ENCODE measurements at places on chromosomes 3 and 15.

- no peak for DNase-seq
Measured at GRCh38 chr3:159273070-159273469, 471.2 kb downstream of the MFSD1 start.

- DNase-seq = peak; percentile 52
Measured at GRCh38 chr3:46538803-46539442, 27.2 kb downstream of the LRRC2 start.

GRCh38 chr3:97810779-97811390, 10.9 kb upstream of the CRYBG3 start:
- no peak for DNase-seq

GRCh38 chr3:193021506-193022010, 103.9 kb upstream of the MB21D2 start:
- no peak for DNase-seq

DNA sequence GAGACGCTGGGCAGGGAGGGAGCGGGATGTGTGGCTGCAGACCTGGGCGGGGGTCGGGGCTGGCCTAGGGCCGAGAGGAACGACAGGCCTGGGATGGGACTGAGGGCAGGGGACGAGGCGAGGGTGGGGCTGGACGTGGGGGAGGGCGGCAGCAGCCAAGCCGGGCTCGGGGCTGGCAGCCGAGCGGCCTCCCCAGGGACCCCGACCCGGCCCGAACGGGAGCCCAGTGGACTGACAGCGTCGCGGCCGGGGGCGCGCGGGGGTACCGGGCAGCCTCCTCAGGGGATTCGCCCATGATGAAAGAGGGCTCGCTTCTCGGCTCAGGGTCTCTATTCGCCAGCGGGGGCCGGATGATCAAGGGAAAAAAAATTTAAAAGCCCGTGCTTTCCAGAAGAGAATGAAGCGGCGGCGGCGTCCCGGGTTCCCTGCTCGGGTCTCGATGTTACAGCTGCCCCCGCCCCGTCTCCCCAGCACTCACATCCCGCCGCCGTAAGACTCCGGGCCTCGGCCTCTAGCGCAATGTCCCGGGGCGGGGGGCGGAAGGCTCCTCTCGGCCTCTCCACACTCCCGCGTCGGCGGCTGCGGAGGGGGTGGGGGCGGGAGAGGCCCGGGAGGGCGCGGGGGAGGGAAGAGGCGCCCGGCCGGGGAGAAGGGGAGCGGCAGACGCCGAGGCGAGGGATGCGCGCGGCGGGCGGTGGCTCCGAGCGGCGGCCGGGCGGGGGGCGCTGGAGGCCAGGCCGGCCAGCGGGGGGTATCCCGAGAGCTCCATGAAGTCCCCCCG, 4.3 kb downstream of the PTH1R start:
- no peak for DNase-seq

GRCh38 chr15:83844742-83845141, 190.8 kb downstream of the ADAMTSL3 start:
- DNase-seq = no peak

- no peak for DNase-seq
Measured at GRCh38 chr3:25826510-25826909, 36.6 kb downstream of the OXSM start.

DNA sequence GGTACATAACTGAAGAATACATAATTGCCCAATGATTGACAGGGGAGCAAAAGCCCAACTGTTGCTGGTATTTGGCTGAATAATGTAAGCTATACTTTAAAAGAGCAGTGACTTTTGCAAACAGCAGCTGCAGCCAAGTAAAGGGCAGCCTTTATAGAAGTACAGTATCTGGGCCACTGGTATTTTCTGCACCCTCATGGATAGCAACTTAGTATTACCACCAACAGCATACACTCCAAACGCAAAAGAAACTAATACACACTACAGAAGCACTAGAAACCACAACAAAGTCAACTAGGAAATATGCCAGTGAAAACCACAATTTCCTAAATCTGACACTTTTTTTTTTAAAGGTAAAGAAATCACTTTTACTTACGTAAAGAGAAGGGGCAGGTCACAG, 206.1 kb downstream of the TIGIT start:
- no peak for DNase-seq

GRCh38 chr3:45965653-45966052, 22.4 kb downstream of the CXCR6 start:
- DNase-seq = no peak

DNA sequence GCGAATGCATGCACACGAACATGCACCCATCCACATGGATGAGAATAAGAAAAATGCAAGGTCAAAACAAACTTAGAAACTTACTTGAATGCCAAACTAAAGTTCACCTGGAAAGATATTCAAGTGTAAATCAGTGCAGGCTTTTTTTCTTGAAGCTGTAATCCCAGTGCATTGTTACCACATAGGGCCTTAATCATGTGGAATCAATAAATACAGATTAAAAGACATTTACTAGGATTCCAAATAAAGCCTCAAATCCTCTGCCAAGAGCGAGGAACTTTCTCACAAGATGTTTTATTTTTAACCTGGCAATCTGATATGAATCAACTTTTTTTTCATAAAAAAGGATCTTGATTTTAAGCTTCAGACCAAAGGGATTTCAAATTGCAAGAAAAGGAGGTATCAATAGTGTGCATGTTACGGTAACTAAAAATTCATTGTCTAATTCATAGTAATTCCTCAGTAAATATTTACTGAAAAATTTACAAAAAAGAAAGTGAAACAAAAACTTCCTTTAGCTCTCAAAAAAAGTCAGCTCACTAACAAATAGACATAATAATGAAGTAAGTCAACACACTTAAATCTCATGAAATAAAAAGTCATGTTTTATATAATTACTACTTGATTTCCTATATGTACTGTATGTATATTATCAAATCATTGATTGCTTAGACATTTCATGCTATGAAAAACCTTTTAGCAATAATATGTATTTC, 978.6 kb downstream of the PLOD2 start:
- DNase-seq = no peak

- no peak for DNase-seq
Measured at GRCh38 chr3:9345041-9345440, 17.8 kb upstream of the THUMPD3 start.

DNA sequence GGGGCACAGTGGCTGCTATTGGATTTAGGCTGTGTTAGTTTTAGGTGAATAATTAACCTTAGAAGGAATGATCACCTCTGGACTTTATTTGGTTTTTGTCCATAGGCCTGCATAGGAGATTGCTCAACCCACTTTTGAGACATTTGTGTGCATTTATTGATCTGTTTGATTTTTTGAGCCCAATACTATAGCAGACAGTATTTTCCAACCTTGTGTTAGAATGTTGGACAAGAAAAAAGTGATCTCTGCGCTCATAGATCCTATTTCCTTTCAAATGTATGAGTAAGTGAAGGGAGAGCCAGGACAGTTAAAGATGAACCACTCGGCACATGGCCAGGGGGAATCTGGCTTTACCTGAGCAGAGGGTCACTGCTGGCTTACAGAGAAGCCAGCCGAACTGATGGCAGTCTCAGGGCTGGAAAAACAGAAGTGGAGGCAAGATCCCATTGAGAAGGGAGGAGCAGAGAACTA, 8.8 kb upstream of the TOPBP1 start:
- DNase-seq = no peak

- DNase-seq = peak; percentile 36
Measured at GRCh38 chr3:46900007-46900292, 22.4 kb downstream of the PTH1R start.

DNA sequence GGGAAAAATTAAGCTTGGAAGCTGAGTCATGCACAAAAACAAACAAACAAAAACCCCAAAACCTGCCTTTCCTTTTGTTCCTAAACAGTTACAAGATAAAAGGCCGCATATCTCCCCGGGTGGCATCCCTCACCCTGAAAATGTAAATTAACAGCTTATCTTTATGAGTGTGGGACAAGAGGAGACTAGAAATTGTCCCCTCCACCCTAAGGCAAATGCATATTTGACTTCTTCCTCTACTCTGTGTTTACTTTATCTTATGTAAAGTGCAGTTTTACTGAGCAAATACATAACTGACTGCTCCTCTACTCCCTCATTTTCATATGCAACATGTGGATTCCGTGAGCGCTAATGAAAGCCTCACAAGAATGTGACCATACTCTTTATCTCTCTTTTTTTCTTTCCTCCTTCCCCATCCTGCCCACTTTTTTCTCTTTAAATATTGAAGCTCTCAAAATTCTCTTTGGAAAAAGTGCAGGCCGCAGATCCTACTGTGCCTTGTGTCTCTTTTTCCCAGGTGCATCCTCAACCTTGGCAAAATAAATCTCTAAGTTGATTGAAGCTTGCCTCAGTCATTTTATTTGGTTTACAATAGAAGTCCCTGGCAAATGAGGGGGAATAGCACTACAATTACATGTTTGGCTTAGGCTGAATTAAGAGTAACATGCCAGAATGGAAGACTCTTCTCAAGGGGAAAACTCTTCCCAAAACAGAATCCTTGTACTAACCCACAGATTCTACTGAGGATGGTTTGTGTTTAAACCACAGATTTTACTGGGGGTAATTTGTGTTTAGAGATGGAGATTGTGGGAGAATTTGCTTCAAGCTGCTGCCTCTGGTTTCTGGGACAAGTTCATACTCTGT, 72.7 kb upstream of the WDR72 start:
- DNase-seq = no peak

GRCh38 chr15:100031665-100032357, 298.6 kb upstream of the LYSMD4 start:
- DNase-seq = no peak

DNA sequence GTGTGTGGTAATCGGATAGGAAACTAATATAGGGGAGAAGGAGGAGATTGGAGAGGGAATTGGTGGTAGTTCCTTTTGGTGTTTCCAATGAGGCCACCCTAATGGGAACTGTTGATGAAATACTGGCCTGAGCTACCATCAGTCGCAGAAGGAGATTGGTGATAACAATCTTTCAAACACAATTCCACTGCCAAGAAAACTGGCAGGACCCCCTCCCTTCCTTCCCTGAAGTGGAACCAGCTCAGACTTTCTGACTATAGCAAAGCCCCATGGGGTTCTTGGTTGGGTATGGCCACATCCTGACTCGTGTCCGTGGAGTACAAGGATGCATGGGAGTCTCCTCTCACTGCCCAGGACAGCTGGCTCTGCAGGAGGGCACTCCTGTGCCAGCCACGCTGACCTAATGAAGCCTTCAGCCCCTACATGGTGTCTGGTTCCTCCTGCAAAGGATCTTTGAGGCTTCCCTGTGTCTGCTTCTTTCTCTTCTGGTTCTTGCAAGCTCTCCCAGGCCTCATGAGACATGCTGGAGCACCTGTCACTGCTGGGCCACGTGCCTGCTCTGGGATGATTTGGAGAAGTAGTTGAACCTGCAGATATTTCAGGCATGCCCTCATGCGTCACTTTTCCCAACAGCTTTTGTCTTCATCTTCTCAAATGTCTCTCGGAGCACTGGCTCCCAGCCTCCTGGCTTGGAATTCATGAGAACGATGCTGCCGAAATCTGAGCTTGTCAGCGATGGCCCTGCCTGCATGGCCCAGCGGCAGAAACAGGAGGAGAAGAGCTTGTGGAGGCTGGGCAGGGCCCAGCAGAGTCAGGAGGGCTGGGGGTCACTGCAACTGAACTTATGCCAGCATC, 90.0 kb upstream of the ADPGK start:
- no peak for DNase-seq

DNA sequence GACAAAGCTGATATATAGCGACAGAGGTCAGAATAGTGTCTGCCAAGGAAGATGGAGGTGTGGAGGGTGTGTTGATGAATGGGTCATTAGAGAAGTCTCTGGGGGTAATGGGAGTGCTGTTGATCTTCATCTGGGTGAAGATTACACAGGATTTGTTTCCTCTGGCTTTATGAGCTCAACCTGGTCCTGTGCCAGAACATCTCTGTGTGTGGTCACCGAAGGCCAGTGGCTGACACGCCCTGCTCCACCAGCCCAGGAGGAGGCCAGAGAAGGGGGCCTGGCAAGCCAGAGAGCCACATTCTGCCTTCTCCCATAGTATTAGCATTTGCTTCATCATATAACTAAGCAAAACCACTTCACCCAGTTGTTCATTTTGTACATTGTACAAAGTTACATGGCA, 121.1 kb downstream of the ZNF621 start:
- DNase-seq = no peak

DNA sequence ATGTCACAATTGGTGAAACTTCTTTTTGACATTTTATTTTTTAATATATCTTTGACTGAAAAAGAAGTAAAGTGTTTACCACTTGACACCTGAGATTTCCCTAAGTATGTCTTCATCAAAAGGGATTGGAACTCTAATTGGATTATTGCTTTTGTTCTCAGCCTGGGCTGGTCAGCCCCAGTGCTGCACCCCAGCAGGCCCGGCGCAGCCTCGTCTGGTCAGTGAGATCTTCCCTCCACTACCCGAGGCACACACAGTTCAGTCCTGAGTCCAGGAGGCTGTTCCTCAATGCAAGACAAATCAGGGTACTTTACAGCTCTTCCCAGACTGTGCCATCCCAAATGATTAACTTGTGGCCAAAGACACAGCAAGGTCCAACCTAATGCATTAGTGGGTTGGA, 146.9 kb upstream of the SEMA6D start:
- no peak for DNase-seq

DNA sequence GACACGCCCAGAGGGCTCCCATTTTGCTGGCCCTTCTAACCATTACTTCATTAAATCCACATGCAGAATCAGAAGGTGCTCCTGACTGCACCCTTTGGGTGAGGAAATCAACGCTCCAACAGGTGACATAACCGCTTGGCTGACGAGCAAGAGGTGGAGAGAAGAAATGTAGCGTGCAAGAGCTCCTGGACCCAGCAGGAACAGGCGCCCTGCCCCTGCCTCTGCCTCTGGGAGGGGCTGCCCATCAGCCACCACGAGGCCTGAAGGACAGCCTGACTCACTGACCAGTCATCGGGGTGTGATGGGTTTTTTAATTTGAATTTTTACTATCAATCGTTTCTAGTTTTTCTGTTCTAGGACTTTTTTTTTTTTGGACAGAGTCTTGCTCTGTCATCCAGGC, 218.2 kb downstream of the ADAMTS17 start:
- DNase-seq = no peak

DNA sequence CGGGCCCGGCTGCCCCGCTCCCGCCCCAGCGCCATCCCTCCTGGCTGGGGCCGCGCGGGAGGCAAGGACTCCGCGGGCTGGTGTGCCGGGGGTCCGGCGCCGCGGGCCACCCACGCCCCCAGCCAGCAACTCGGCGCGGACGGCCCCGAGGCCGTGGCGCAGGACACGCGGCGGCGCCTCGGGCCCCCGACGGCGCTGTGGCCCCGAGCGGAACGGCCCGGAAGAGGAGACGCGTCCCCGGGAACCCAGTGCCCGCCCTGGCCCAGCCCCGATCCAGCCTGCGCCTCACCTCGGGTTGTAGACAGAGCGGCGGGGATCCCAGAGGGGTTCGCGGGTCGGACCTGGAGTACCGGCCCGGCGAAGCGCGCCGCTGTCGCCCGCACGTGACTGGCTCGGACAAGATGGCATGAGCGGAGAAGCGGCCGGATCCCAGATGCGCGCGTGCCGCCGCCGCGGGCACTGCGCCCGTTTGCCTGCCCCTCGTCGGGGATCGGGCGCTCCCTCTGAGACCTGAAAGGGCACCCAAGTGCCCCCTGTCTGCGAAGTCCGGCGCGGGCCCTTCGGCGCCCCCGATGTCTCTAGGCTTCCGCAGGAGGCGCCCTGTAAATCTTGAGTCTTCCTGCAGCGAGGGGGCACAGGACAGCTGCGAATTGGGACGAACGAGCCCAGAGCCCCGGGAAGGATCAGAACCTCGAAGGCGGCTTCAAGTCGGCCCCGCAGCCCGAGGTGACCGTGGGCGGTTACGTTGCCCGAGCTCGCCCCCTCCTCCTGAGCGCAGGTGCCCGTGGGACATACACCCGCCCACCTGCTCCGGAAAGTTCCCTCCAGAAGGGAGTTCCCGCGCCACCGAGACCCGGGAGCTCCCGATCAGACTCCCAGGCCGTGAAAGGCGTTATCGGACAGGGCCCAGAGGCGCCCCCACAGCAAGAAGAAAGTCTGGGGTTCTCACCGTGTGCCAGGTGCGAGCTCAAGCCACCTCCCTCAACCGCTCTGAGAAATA, 598 bp upstream of the SFMBT1 start:
- peak; percentile 35 for DNase-seq

Measured in amygdala (tissue), 56 donors.